ENCODE measurements at places on chromosomes 2 and 18.

DNA sequence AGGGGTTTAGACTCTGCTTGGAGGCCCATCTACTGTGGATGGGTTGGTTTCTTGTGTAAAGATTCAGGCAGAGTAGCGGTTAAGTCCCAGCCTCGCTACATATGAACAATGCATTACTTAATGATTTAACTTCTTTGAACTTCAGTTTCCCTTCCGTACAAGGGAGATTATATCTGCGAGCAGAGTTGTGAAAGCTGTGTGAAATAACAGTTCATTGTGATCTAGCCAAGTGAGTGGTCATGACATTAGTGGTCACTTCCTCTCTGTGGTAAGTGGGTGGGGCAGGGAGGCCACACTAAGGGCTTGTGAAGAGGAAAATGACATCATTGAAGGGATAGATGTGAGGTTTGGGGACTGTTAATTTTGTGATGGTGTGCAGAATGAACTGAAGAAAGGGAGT is 14.1 kb upstream of the MEX3C start:
- peak; percentile 21 for DNase-seq

DNA sequence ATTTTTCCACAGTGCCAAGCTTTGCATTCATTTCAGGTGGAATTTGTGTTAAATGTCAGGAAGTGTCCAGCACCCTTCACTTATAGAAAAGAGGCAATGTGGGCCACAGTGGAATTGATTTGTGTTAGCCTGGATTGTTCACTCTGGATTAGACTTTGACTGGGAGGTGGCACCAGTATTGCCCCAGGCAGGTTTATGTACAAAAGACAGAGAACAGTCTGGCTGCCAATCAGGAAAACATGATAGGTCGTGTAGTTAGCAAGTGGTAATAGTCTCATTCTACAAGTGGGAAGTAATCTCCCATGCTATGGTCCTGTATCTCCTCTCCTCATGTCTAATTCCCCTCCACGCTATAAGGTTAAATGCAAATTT is 45.6 kb downstream of the RAB27B start:
- no peak for DNase-seq

- DNase-seq: no peak
These were observed 210.8 kb upstream of the THUMPD2 start for GRCh38 chr2:39989888-39990287.

- no peak for DNase-seq
These were observed 70.8 kb upstream of the LPIN2 start for GRCh38 chr18:3083766-3084165.

GRCh38 chr2:128619471-128620325 is 301.0 kb upstream of the HS6ST1 start:
- DNase-seq: no peak

Data from stimulated activated CD8-positive, alpha-beta memory T cell treated with anti-CD3 and anti-CD28 coated beads, Interleukin-4, amount 100 ng/mL, for 4 hours (primary cell).